NCI-H1694 (cell line): ENCODE measurements at places on chromosomes 3 and 15.

- DNase-seq: no peak
Observed at GRCh38 chr3:51967384-51968169, at the start of gene PCBP4. TSS of gene PCBP4 (minus strand) at chr3:51967454. CDS start at chr3:51961240, 6,214 bp downstream.

DNA sequence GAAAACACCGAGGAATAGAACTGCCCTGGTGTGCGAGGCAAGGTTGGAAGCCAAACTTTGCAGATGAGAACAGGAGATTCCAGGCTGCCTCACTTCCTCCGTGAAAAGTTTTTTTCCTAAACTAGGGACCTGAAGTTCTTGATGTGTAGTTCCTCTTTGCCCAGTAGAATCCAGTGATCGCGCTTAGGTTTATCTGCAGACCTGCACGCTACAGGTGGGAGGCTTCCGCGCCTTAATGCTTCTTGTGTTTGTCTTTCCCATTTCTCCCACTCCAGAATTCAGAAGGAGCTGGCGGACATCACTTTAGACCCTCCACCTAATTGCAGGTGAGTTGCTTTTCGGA is 5.4 kb downstream of the UBE2E1 start:
- no peak for DNase-seq

GRCh38 chr3:40588406-40588805 is 63.6 kb downstream of the ZNF621 start:
- no peak for DNase-seq

- no peak for DNase-seq
Observed at GRCh38 chr3:141277451-141277850, 45.8 kb downstream of the PXYLP1 start.

DNA sequence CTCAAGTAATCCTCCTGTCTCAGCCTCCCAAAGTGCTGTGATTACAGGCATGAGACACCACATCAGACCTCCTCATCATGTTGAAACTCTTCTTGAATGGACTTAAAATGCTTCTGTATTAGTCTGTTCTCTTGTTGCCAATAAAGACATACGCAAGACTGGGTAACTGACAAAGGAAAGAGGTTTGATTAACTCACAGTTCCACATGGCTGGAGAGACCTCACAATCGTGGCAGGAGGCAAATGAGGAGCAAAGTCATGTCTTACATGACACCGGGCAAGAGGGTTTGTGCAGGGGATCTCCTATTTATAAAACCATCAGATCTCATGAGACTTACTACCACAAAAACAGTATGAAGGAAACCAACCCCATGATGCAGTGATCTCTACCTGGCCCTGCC is 113.5 kb downstream of the CNTN4 start:
- DNase-seq: no peak

GRCh38 chr3:88298189-88298588 is 148.4 kb downstream of the C3orf38 start:
- no peak for DNase-seq

DNA sequence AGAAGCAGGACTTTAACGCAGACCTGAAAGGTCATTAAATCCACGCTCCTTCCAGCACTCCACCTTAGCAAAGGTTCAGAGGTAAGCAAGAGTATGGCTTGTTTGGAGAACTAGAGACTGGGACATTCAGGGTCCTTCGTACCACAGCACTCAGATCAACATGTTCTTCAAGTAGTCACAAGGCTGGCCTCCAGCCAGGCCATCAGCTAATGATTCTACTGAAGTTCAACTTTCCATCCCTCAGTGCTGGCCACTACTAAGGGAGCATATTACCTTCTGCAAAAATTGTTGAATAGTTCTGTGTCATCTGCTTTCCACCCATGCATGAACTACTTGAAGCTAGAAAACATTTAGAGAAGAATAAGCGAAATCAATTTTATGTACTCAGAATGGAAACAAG is 17.6 kb downstream of the CD200R1L start:
- DNase-seq: no peak

- no peak for DNase-seq
Observed at GRCh38 chr3:37701734-37702433, 159.8 kb upstream of the CTDSPL start.

GRCh38 chr3:57256844-57257243 is 29.3 kb downstream of the APPL1 start:
- DNase-seq: no peak
